Activated T-helper 17 cell treated with anti-CD3 and anti-CD28 coated beads, Interleukin-2, amount 50 U/mL, for 72 hours (primary cell): ENCODE measurements at places on chromosomes 1 and 21.

DNA sequence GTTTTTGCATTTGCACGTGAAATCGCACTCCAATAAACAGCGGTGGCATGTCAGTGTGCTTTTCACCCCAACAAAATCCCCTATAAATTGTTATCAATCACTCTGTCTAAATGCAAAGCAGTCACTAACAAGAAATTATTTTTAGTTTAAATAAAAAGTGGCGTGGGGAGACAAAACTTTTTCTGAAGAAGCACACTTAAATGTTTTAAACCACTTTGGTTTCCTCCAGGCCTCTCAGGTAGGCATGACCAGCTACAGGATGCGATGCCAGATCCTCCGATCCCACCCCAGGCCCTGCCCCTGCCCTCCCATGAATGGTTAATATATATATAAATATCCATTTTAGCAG lies 3.6 kb downstream of the FMO1 start:
- ATAC-seq: no peak

- no peak for ATAC-seq
Observed at GRCh38 chr1:53448241-53448841, 10.9 kb upstream of the DMRTB1 start.

DNA sequence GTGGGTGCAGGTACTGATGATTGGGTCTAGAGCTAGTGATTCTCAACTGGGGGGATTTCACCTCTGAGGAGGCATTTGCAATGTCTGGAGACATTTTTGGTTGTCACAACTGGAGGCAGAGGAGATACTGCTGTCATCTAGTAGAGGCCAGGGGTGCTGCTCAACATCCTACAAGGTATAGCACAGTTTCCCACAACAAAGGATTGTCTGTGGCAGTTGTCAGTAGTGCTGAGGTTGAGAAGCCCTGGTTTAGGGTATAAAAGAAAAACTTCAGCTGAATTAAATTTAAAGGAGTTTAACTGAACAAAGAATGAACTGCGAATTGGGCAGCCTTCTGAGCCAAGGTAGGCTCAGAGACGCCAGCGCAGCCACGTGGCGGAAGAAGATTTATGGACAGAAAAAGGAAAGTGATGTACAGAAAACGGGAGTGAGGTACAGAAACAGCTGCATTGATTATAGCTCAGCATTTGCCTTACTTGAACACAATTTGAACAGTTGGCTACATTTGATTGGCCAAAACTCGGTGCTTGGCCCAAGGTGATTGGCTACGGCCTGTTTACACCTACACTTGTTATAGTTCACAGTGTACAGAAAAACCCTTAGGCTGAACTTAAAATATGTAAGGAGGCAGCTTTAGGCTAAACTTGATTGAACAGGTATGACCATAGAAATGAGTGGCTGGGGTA lies 40.4 kb downstream of the MPZL1 start:
- peak; percentile 21 for ATAC-seq

DNA sequence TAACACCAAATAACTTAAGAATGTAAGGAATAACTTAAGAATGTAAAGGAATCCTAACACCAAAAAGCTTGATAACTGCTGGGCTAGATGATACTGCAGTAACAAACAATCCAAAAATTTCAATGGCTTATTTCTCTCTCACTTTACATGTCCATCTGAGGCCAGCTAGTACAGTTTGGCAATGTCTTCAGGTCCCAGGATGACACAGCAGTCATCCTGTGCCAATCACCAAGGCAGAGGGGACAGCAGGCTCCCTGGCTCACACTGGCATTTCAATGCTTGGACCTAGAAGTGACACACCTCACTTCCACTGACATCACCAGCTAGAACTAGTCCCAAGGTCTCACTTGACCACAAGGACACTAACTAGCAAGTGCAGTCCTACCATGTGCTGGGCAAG lies 15.3 kb downstream of the DNAJC11 start:
- no peak for ATAC-seq

GRCh38 chr1:214660900-214661299 lies 57.9 kb downstream of the CENPF start:
- ATAC-seq: no peak

- no peak for ATAC-seq
Observed at GRCh38 chr1:26029864-26030481, 8.4 kb downstream of the EXTL1 start.

DNA sequence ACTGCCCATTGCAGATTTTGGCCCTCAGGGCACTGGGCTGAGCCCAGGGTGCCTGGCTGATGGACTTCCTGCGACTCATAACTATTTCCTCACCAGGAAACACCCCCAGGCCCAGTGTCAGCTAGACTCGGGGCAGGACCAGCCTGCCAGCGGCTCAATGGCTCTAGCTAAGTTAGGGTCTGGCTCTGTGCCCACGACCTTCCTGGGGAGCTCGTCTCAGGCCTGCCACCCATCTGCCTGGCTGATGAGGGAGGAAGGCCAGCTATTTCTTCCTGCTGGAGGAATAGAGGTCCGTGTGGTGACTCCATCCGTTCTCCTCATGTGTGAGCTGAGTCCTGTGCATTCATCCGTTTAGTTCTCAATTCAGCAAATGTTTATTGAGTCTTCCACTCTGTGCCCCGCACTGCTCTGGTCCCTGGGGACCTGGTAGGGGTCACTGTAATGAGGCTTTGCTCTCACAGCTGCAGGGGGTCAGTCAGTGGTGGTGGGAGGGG lies 44.5 kb downstream of the KIRREL1 start:
- no peak for ATAC-seq
